SK-N-MC (cell line): ENCODE measurements at places on chromosomes 2 and 18.

GRCh38 chr2:212912445-212913103, 238.8 kb downstream of the IKZF2 start:
- no peak for DNase-seq

DNA sequence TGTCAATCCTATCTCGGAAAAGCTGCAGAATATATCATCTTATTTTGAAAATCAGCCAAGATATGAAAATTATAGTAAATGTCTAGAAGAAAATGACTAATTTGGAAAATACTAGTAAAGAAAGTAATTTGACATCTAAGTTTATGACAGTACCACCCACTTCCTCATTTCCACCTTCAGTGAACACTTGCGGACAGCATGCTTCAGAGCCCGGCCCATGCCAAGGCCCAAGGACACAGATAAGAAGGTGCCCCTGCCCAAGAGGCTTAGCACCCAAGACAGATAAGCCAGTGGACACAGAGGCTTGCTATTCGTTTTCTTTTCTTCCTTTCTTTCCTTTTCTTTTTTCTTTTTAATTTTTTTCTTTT, 4.8 kb upstream of the KCNG2 start:
- DNase-seq = no peak

- DNase-seq = no peak
Observed at GRCh38 chr2:1561259-1561658, 148.0 kb downstream of the TPO start.

DNA sequence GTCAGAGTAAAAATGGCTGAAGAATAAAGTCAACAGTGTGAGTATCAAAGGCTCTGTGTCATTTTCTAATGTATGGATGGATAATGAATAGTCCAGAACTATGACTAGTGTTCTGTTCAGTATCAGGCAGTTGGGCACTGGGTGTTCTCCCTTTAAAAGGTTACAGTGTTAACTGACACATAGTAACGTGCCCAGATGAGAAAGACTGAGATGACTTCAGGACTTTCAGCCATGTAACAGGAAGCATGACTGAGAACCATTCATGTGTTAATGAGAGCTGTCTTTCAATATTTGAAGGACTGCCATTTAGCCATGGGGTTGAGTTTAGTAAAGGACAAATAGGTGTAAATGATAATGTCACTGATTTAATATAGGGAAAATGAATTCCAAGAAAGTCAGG, 187.1 kb downstream of the GULP1 start:
- DNase-seq = no peak

GRCh38 chr2:39281391-39281790, 37.6 kb upstream of the CDKL4 start:
- no peak for DNase-seq

DNA sequence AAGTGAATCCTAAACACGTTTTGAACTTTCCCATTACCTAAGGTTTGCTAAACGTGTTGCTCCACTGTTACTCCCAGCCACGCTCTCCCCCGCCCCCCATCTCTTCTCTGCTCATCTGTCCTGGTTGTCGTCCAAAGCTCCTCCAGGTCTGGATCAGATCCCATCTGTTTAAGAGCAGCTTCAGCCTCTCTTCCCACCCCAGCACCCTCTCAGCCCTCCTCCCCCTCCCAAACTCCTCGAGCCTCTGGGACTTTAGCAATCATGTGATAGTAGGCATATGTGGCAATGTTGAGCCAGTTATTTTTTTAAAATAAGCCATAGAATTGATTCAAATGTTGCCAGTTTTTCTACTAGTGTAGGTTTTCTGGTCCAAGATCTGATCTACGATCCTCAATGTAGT, 20.0 kb upstream of the LPIN1 start:
- DNase-seq = no peak

DNA sequence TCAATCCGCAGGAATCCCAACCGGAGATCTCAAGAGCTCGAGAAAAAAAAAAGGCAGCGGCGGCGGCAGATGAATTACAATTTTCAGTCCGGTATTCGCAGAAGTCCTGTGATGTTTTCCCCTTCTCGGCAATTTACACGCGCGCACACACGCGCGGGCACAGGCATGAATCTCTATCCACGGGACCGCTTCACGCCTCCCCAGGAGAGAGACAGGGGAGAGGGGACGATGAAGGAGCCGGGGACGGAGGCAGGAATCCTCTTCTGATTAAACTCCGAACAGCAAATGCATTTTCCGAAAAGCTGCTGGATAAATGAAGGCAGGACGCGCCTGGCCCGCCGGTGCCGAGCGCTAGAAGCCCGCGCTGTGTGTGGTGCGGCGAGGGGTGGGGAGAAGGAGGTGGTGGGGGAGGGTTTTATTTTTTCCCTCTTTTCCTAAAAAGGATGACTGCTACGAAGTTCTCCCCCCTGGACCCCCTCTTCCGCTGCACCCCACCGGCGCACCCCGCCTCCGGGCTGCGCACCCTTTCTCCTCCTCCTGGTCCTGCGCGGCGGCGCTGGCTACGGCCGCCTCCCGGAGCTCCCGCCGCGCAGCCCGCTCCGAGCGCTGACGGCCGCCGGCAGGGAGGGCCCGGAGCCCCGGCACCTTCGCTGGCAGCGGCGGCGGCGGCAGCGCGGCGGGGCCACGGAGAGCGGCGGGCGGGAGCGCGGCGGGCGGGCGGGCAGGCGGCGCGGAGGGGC, at the start of gene BCL2:
Gene BCL2, minus strand, starts transcription at position 387 of the 740 bp plus-strand sequence.
- DNase-seq = no peak

DNA sequence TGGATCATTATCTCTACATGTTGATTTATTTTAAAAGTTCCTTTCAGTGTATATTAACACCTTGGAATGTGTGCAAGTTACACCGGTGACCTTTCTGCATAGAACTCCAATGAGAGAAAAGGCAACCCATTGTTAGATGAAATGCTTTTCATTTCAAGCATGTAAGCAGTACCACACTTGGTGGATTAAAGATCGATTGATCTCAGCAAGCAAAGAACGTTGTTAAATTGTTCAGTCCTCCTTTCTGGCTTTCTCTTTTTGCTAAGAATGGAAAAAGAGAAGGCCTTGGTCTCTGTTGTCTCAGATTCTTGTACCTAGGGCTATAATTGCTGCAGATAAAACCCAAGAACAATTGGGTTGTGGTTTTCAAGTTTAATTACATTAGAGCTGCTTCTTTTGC, 843.0 kb downstream of the DPP10 start:
- no peak for DNase-seq
